ENCODE measurements at places on chromosomes 16 and 17.

- no peak overlapping the region for H3K4me3 ChIP-seq
- peaks cover 80% of the 10 kb centered on the region for H3K27me3 ChIP-seq
- H3K36me3 ChIP-seq = peaks cover 2% of the 10 kb centered on the region
- peaks cover 2% of the 10 kb centered on the region for H3K4me1 ChIP-seq
- DNase-seq = no peak
- H3K27ac ChIP-seq = no peak overlapping the region
Measured at GRCh38 chr16:49278944-49279725, 2.5 kb downstream of the CBLN1 start.

GRCh38 chr17:4739122-4740024 lies at the start of the genes CXCL16 and ZMYND15:
Gene CXCL16, minus strand, starts transcription at chr17:4739928. Its CDS starts 589 bp downstream, at chr17:4739339.
Gene ZMYND15, plus strand, starts transcription at chr17:4739833. Its CDS starts 716 bp downstream, at chr17:4740549.
- H3K27me3 ChIP-seq = peaks cover 37% of the 10 kb centered on the region
- H3K27ac ChIP-seq = peak within 1 kb of the TSS; percentile 31
- H3K4me3 ChIP-seq = peak within 1 kb of the TSS; percentile 79
- no peaks in the 10 kb centered on the region for H3K36me3 ChIP-seq
- peaks cover 16% of the 10 kb centered on the region for H3K4me1 ChIP-seq

GRCh38 chr16:48546774-48547173 lies 63.2 kb downstream of the N4BP1 start:
- peaks cover 16% of the 10 kb centered on the region for H3K36me3 ChIP-seq
- H3K4me1 ChIP-seq = peaks cover 3% of the 10 kb centered on the region
- DNase-seq = no peak

- peaks cover 39% of the 10 kb centered on the region for H3K27me3 ChIP-seq
- H3K36me3 ChIP-seq = no peaks in the 10 kb centered on the region
- peak overlapping the region; percentile 61 for H3K27ac ChIP-seq
- peak overlapping the region; percentile 85 for H3K4me3 ChIP-seq
- peak; percentile 50 for DNase-seq
- peaks cover 13% of the 10 kb centered on the region for H3K4me1 ChIP-seq
Measured at GRCh38 chr16:90077757-90078578, 837 bp upstream of the PRDM7 start.

- no peak for DNase-seq
- H3K36me3 ChIP-seq = peaks cover 2% of the 10 kb centered on the region
- H3K27me3 ChIP-seq = peaks cover 3% of the 10 kb centered on the region
- peak overlapping the region; percentile 82 for H3K27ac ChIP-seq
Measured at GRCh38 chr17:77617516-77617915, 341.0 kb upstream of the TNRC6C start.

All from activated naive CD8-positive, alpha-beta T cell treated with anti-CD3 and anti-CD28 coated beads, Interleukin-2, amount 10 ng/mL, durations not matched to agents 7 days and 5 days (primary cell).